Uterus (tissue), 4 donors: ENCODE measurements at places on chromosomes 12 and 14.

DNA sequence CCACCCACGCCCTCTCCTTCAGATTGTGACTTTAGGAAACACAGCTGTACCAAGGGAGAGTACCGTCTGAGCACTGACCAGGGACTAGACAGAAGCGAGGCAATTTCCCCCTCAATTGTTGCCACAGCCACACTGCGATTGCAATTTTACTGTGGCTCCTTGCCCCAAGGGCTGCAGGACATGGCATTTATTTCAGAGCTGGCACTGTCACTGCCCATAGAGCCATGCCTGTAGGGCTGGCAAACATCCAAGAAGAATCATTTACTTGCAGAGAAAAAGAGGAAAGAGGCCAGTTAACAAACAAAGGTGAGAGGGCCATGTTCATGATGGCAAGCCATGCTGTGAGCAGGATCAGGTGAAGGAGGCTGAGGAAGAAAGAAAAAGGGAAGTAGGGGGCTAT, 129.6 kb downstream of the EMP1 start:
- H3K36me3 ChIP-seq, result no peaks in the 10 kb centered on the region

GRCh38 chr14:24956104-24956503, 93.8 kb downstream of the STXBP6 start:
- DNase-seq, result no peak
- no peak overlapping the region for H3K4me3 ChIP-seq
- H3K27me3 ChIP-seq, result no peaks in the 10 kb centered on the region
- no peaks in the 10 kb centered on the region for H3K36me3 ChIP-seq

DNA sequence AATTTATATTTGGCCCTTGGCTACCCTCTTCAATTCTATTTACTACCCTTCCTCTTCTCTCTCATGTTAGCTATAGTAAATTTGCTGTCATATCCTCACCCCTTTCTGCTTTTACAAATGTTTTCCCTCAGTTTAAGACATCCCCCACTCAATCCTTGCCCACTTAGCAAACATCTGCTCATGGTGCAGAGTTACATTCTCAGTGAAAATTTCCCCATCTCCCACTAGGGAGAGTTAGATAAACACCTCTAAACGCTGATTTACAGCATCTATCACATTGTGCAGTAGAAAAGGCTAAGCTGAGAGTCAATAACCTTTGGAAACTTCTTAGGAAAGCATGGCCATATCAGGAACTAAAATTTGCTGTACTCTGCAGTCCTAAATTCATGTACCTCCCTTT, 69.0 kb downstream of the DENND5B start:
- no peaks in the 10 kb centered on the region for H3K4me1 ChIP-seq
- H3K36me3 ChIP-seq, result no peaks in the 10 kb centered on the region
- H3K27ac ChIP-seq, result no peak overlapping the region
- no peaks in the 10 kb centered on the region for H3K27me3 ChIP-seq
- H3K4me3 ChIP-seq, result no peak overlapping the region

GRCh38 chr12:57229634-57230380, at the start of gene SHMT2:
TSS of gene SHMT2 (plus strand) at chr12:57229711. CDS start at chr12:57229779, 68 bp downstream.
- peaks cover 5% of the 10 kb centered on the region for H3K27me3 ChIP-seq
- peak within 1 kb of the TSS; percentile 48 for H3K4me3 ChIP-seq
- no peaks in the 10 kb centered on the region for H3K36me3 ChIP-seq
- H3K27ac ChIP-seq, result peak within 1 kb of the TSS; percentile 65
- DNase-seq, result peak; percentile 94

- H3K4me1 ChIP-seq, result no peaks in the 10 kb centered on the region
- DNase-seq, result no peak
- H3K4me3 ChIP-seq, result no peak overlapping the region
- H3K27ac ChIP-seq, result no peak overlapping the region
- H3K27me3 ChIP-seq, result no peaks in the 10 kb centered on the region
These were observed 337.4 kb downstream of the NUAK1 start for GRCh38 chr12:105801351-105801750.
